ENCODE measurements at places on chromosomes 4 and X. TPM values are rescaled to one million over a fixed set of nuclear protein-coding genes. Genes with fewer than 3 reads are reported as not detected.
A peak's percentile ranks its signal among the peaks of the same experiment; 100 is the strongest.

Gene C4orf50
- total RNA-seq = 0.32 TPM

Gene MAGEA6
- total RNA-seq = not detected

Gene SMIM14
- total RNA-seq = 43.5 TPM

Gene SLC10A3
- 3.5 TPM for total RNA-seq

Gene ANKRD17
- total RNA-seq = 67.3 TPM

Gene F8
- total RNA-seq = 9.8 TPM

Gene CT83
- total RNA-seq = not detected

Gene SATL1
- 0.09 TPM for total RNA-seq

Gene EVC
- total RNA-seq = 3.6 TPM

DNA sequence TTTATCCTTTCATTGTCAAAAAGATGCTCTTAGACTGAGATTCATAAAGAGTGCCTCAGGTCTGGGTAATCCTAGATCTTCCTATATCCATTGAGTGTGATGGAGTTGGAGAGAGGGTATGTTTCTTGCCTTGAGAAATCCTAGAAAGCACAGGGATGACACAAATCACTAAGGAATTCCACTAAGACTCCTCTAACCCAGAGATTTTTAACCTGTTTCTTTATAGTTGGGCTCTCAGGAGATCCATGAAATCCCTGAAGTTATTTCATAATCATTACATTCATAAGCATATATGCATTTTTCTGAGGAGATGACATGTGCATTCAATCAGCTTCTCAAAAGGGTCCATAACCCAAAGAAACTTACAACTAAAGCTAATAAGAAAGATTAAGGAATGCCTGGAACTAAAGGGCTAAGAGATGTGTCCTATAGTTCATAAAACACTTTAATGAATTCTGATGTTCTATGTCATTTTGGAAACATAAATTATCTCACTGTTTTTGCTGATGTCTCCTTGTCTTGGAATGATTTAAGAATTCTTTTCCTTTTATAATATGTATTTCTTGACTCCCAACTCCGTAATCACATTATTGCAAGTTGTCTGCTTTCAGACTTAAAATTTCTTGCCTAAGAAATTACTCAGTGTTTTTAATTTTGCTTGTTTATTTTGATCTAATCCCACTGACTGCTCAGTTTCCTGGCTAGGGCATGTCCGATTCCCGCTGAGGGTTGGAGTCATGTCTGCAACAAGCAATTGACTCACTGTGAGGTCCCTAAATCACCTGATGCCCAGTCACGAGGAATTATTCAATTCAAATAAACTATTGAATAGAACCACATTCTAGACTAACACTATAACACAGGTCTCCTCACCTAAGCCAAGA, 2.8 kb upstream of the AMTN start:
- no peak for DNase-seq

- no peak for DNase-seq
These were observed 325.0 kb downstream of the RAB28 start for GRCh38 chr4:13159041-13159620.

DNA sequence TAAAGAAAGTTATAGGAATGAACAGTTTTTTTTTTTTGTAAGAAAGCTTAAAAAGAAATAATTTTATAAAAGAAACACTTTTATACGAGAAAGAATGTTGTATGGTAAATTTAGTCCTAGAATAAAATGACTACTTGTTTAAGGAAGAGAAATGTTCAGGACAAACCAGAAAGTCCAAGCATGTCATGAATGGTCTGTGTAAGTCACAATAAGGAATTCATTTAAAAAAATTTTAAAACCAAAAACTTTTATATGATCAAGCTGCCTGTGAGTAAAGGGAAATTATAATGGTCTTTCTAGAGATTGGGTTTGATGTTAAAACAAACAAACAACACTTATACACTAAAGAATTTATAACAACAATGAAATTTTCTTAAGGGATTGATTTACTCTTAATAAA, 858.9 kb upstream of the PCDH7 start:
- no peak for DNase-seq

GRCh38 chrX:150616179-150616862, 47.9 kb downstream of the MTM1 start:
- no peak for DNase-seq

DNA sequence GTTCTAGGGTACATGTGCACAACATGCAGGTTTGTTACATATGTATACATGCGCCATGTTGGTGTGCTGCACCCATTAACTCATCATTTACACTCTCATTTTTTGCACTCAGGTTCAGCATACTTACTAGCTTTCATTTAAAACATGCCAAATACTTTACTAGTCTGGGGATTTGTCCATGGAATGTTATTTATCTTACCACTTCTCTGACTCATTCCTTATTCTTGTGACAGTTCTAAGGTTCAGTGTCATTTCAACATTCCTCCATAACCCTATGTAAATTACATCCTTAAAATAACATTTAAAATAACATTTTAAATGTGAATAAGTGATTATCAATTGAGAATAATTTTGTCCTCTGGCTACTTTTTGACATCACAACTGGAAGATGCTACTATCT, 19.5 kb upstream of the SYTL5 start:
- DNase-seq = no peak

- DNase-seq = peak; percentile 85
These were observed at the start of gene DGKK for GRCh38 chrX:50470103-50471031. Gene DGKK, minus strand, starts transcription at chrX:50470825. Its CDS starts 147 bp downstream, at chrX:50470678.

GRCh38 chrX:118566359-118566758, 70.7 kb downstream of the DOCK11 start:
- DNase-seq = no peak

- DNase-seq = no peak
These were observed 8.5 kb upstream of the CCSER1 start for GRCh38 chr4:90118527-90119195.

- DNase-seq = no peak
These were observed 164.7 kb downstream of the SOWAHB start for GRCh38 chr4:76733068-76733771.

- DNase-seq = peak; percentile 80
These were observed 802 bp downstream of the BMP2K start for GRCh38 chr4:78776729-78777575.

GRCh38 chrX:109839694-109840567, 106.9 kb upstream of the ACSL4 start:
- peak; percentile 52 for DNase-seq

GRCh38 chrX:107845625-107846024, 20.0 kb downstream of the MID2 start:
- DNase-seq = no peak

- DNase-seq = no peak
These were observed 883 bp upstream of the KLHL4 start for GRCh38 chrX:87516717-87517121.

- DNase-seq = no peak
These were observed 387.8 kb downstream of the DCAF12L2 start for GRCh38 chrX:125778261-125778660.

DNA sequence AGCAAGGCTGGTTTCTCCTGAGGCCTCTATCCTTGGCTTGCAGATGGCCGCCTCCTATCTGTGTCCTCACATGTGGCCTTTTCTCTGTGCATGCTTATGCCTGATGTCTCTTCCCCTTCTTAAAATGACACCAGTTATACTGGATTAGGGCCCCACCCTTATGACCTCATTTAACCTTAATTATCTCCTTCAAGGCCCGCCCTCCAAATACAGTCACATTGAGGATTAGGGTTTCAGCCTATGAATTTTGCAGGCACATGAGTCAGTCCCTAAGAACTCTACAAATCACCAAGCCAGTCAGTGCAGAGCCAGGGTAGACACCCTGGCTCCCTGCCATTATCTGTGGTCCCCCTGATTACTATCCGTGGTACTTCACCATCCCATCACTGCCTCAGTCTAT, 51.6 kb downstream of the MAML3 start:
- no peak for DNase-seq

GRCh38 chr4:36332782-36333131, 51.3 kb downstream of the DTHD1 start:
- no peak for DNase-seq

DNA sequence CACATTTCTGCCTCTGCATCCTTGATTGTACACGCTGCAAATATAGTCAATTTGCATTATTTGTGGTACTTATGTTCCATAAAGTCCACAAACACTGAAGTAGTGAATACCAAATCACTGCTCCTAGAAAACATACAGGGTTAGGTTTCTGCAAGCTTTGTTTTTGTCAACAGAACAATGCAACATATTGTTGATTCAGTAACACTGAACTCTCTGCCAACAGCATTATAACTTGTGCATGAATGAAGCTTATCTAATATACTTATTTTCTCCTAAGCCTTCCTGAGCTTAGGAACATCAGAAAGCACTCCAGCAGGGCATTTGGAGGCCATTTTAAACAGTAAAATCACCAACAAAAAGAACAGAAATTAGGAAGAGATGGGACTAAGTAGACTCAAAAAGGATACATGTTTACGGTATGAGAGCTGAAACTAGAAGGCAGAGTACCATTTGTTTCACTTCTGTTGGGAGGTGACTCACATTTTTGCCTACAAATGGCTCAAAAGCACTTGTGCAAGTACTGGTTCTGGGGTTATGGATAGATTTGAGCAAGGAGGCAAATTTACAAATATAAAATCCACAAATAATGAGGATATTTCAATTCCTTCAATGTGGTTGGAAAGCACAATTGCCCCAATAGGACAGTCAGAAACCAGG, 14.1 kb downstream of the COX18 start:
- no peak for DNase-seq

DNA sequence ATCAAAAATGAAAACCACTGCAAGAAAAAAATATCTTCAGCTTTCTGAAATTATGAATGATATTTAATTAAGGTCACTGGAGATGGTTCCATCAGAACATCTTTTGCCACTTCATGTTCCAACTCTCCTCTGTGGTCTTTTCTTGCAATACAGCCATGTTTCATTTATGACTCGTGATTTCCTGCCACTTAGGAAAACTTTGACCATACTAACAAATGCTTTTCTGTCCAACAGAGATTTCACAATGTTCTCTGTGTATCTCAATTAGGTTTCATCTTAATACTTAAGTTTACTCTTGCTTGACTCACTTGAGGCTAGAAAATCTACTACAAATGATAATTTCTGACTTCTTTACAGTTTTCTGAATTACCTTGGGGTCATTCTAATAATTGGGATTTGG, 330.9 kb downstream of the CXXC4 start:
- DNase-seq = no peak

DNA sequence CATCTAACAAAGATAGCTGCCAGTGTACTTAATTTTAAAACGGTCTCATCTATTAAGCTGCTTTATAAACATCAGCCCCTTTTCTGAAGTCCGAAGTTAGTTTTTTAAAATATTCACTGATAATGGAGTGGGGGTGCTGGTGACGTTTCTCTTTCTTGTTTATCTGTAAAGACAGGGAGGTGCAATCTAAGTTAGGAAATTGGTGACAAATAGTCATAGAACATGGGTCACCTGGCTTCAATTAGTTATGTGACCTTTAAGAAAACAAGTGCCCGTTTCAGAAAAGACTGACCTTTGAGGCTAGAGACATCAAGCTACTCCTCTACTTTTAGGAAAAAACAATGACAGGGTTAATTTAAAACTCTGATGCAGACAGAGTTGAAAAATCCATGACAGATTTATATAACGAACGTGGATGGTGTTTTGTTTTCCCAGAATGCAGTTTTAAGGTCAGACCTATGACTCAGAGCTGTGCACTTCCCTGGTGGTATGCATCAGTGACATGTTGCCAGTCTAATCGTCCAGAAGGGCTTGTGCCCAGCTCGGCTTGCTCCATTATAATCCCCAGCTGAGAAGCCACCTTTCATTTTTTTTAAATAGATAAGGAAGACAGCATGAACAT, 38.2 kb downstream of the FHL1 start:
- DNase-seq = no peak

Measured in neural progenitor cell (in vitro differentiated cells).